Hepatocyte (in vitro differentiated cells): ENCODE measurements at places on chromosomes 5 and 9.

GRCh38 chr9:135308821-135309762 lies 170.5 kb upstream of the PPP1R26 start:
- DNase-seq, result no peak

DNA sequence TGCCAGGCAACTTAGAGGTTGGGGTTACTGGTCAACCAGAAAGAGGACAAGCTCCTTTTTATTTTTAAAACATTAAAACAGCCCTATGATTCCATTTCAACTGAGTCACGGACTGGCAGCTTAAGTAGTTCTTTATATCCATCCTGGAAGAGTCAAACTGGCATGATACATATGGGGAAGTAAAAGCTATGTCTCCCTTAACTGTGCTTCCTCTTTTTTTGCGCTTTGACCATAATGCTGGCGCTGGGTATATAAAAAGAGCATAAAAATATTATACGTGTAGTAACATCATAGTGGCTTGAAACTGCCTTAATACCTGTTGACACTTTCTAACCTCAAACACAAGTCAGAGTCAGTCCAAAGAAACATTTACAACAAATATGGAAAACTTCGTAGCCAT lies 274.4 kb downstream of the CSNK1G3 start:
- DNase-seq, result no peak

DNA sequence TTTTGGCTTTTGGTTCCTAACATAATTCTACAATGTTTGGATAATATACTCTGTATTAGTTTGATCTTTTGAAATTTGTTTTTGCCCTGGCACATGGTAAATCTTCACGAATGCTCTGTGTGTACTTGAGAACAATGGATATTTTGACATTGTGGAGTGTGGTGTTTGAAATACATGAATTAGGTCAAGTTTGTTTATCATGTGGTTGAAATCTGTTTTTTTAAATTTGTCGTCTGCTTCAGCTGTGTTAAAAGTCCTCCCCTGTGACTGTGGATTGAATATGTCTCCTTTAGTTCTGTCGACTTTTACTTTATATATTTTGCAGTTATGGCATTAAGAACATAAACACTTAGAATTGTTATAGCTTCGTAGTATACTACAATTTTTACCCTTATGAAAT lies 60.3 kb downstream of the DUSP1 start:
- DNase-seq, result no peak

GRCh38 chr9:90024823-90025222 lies 420.0 kb downstream of the GADD45G start:
- no peak for DNase-seq

- no peak for DNase-seq
Measured at GRCh38 chr9:100443781-100444768, 17.1 kb downstream of the MSANTD3 start.

GRCh38 chr5:65771266-65771665 lies 49.3 kb downstream of the NLN start:
- no peak for DNase-seq

- no peak for DNase-seq
Measured at GRCh38 chr5:84080908-84081307, 303.8 kb downstream of the EDIL3 start.

GRCh38 chr9:88974641-88975040 lies 16.6 kb upstream of the S1PR3 start:
- no peak for DNase-seq

DNA sequence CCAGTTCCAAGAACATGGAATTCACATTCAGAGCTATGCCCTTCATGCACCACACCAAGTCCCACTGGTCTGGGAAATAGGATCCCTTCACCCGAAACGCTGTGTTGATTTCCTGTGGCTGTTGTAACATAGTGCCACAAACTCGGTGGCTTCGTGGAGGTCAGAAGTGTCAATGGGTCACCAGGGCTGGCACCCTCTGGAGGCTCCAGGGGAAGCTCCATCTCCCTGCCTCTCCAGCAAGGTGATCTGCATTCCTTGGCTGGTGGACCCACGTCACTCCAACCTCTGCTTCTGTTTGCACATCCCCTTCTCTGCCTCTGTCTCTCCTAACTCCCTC lies 28.9 kb upstream of the ALDH1B1 start:
- no peak for DNase-seq

GRCh38 chr9:35798658-35799374 lies 7.4 kb downstream of the NPR2 start:
- DNase-seq, result peak; percentile 53

DNA sequence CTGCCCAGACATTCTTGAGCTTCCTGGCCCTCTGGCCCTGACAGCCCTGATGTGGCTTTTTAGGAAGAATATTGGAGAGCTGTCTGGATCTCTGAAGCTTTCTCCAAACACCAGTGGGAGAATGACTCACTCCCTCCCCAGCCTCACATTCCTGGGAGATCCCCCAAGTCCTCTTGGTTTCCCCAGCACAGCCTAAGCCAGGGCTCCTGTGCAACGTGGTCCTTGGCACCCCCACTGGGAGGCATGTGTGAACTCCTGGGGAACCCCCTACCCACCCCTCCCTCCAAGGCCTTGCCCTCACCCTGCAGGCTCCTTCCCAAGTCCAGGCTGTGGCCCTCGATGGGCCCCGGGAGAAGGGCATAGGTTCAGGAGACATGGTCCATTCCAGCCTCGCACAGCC lies 12.7 kb downstream of the GLIPR2 start:
- no peak for DNase-seq

DNA sequence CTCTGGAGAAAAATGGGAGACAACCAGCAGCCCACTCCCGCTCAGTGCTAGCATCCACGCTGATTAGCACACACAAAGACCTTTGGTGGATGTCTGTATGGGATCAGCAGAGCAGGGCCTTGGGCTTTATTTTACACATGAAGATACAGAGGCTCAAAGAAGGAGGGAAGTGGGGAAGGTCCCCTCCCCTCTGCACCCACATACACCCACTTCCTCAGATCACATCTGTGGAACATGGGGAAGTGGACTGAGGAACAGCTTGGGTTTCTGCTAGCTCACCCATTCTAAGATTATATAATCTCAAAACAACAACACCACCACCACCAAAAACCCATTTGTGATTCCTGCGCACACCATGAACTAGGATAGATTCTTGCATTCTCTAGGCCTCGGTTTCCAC lies 14.0 kb downstream of the GGTA1 start:
- no peak for DNase-seq

DNA sequence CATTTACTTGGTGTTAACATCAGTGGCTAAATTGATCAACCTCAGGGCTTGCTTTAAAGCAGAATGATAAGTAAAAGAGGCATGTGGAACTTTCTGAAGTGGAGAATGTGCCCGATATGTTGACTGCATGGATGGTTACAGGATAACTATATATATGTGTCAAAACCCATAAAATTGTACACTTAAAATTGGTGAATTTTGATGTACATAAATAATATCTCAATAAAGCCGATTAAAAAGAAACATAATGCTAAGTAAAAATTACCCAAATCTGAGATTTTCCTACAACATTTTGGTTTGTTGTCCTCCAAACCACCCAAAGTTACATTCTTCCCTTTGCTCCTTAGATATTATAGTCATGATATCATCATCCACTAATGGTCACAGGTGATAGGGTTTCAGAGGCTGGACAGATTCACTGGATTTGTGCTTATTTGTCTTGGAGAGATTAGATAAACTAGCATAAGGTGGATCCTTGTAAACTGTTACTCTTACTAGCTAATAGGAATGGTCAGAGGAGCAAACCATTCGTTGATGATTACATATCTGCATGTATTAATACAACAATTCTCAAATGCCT lies 119.7 kb upstream of the RPS23 start:
- DNase-seq, result no peak

DNA sequence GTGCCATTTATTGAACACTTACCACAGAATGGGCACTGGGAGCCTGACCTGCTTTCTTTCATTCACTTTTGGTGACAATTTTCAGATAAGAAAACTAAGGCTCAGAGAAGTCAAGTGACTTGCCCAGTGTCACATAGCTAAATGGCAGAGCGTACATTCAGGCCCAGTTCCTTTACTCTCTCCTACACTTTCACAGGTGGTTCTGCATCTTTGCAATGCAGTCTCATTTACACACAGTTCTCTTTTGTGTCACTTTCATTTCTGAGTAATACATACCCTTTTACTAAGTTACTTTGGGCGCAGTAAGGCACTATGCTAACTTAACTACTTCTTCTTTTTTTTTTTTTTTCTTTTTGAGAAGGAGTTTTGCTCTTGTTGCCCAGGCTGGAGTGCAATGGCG lies 8.3 kb downstream of the NFIL3 start:
- no peak for DNase-seq

DNA sequence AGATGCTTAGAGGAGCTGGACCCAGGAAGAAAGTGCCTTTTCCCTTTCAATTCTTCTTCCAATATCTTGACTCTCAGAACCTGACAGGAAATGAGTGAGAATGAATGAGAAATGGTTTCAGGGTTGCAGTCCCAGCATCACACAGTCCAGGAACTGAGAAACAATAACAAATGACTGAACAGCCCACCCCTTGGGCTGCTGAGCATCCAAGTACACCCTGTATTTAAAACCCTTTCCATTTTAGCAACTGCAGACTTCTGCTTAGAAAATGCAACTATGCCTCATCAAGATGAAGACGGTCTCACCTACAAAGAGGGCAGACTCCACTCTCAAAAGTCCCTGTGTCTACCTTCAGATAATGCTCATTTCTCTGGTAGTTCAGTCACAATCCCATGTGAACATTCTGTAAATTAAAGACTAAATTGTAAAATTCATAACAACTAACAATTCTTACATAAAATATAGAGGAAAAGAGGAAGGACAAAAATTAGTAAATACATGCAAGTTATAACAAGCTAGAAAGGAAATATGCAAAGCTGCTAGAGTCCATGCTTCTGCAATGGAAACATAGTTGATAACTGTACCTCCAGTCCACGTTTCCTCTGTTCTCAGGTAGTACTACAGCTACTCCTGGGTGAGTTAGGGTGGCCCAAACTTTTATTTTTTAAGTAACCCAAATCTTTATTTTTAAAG lies 316.5 kb downstream of the ICE1 start:
- no peak for DNase-seq

DNA sequence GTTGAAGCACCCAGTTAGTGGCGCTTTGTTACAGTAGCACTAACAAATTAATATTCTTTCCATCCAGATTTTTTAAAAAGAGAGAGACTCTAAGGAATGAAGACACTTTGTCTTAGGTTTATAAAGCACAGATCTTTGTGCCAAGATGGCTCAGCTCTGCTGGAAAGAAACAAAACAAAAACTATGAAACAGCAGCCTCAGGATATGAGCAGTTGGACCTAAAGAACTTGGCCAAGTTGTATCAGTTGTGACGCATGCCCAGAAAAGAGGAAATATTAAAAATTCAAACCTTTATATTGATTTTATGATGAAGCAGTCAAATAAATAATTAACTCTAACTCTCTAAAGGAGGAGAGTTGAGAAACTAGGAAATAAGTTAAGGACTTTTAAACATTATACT lies 427.2 kb downstream of the SPOCK1 start:
- DNase-seq, result no peak

DNA sequence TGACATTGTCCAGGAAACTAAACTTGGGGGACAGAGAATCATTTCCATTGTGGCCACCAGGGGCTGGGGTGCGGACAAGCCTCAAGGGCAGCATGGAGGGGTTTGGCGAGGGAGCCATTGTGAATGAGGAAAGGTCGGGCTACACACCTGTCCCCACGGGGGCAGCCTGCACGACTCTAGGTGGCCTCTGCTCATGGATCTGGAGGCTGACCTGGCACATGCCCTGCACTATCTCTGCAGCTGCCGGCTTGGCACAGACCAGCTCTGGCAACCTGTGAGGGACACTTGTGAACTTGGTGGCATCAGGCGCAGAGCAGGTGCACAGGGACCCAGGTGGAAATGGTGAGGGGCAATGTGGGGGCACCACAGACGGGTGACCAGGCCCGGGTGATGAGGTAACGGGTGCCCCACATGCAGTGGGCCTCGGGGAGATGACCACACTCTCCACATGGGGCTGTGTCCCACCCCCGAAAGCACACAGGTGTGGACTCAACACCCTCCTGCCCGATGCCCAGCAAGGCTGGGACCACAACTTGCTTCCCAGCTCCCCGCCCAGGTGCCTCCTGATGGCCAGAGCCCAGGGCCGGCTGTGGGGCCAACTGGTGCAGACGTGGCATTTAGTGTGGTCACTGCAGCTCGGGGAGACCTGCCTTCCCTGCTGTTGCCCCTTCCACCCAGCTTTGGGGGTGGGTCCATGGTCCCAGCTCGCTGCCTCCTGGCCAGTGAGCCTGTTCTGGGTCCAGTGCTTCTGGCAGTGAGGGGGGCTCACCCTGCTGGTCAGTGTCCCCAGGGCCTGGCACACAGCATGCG lies 60.9 kb upstream of the UBAC1 start:
- no peak for DNase-seq

DNA sequence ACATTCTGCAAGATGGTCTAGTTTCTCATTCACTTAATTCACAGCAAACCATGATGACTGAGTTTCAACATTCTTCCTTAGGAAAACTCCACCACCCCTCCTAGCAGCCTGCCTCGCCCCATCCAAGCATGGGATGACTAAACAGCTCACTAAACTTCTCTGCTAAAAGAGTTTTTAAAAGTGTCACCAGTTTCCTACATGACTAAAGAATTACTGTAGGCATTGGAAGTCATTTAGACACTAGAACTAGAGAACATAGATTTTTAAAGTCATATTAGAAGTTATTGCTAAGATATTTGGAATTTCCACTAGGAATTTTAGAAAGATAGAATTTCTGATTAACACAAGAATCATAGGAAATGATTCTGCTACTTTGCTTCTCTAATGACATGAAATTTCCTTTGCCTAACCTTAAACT lies 5.5 kb upstream of the ESM1 start:
- DNase-seq, result no peak

DNA sequence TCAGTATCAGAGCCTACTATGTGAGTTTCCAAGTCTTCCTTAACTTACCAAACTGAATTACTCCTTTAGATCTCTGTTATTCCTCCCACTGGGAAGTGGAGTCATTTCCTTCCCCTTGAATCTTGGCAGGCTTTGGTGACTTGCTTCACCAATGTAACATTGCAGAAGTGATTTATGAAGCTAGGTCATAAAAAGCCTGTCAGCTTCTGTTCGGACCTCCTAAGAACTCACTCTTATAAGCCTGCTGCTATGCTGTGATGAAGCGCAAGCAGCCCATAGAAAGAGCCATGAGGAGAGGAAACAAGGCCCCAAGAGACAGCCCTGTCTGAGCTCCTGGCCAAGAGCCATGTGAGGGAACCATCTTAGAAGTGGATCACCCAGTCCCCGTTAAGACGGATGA lies 14.2 kb upstream of the FOXB2 start:
- DNase-seq, result no peak

- DNase-seq, result no peak
Measured at GRCh38 chr5:104967806-104968410, 1405.3 kb upstream of the NUDT12 start.

GRCh38 chr5:103452089-103452488 lies 110.5 kb downstream of the NUDT12 start:
- no peak for DNase-seq

- no peak for DNase-seq
Measured at GRCh38 chr9:119441338-119441737, 72.1 kb upstream of the BRINP1 start.

DNA sequence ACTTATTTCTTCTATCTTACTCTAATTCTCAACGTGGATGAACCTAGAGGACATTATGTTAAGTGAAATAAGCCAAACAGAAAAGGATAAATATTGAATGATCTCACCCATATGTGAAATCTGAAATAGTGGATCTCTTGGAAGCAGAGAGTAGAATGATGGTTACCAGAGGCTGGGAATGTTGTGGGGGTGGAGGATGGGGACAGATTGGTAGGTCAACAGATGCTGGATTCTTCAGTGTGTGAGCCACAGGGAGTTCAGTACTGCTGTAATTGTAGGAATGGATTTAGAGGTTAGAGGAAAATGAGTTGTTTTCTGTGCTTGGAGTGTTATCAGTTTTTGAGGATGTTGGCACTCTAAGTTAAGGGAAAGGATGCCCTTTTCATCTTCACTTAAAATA lies 190.6 kb downstream of the FBXL7 start:
- DNase-seq, result no peak
